BJ (cell line): ENCODE measurements at places on chromosomes 16 and 17.

DNA sequence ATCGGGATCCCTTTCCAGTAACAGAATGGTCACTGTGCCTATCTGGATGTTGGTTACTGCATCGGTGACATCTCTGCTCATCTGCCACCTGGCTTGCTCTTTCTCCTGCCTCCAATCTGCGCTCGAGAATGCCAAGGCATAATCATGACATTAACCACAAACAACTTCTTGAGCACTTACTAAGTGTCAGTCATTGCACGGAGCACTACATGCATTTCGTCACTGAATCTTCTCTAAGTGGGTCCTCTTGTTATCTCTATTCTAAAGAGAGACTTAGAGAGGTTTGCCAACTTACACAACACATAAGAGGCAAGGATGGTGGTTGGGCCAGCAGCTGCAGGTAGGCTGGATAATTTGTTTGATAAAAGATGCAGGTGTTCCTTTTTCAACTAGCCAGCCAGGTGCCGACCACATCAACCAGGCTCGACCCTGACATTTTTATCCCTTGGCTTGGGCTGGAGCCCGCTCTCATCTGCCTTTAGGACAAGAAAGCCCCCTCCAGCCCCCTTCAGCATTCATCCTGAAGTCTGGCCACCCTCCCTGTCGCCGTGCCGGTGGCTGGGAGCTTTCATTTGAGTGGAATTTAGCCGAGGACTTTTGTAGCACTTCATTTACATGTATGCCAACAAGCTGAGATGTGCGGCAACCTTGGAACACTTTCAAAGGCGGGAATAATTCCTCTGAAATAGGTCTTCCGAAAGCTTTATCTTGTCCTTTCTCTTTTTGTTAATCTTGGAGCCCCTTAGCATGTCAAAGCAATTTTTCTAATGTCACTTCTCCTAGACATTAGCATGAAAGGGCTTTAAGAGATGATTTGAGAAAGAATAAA, 89.3 kb upstream of the NKD1 start:
- DNase-seq: no peak

DNA sequence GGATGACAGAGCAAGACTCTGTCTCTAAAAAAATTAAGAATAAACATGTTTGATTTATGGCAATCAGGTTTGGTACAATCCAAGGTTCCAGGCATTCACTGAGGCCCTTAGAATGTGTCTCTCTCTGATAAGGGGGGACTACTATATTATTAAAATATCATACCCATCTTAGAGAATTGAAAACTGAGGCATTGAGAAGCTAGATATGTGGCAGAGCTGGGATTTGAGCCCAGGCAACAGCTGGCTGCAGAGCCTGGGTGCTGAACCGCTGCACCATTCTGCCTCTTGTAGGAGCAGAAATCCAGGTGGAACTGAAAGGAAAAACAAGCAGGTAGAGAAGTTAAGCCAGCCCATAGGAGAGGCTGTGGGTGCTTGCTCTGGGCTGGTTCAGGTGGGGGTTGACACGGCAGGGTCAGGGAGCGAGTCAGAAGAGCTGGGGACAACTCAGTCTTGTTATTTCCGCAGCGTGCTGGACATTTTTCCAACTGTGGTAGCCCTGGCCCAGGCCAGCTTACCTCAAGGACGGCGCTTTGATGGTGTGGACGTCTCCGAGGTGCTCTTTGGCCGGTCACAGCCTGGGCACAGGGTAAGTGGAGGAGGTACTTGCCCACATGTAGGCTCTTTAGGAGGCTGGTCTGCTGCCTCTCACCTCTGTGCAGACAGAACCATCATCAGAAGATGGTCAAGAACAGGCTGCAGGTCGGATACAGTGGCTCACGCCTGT, 62.5 kb downstream of the WIPI1 start:
- no peak for DNase-seq

GRCh38 chr17:47205419-47205963, 3.7 kb upstream of the MYL4 start:
- DNase-seq: peak; percentile 55

DNA sequence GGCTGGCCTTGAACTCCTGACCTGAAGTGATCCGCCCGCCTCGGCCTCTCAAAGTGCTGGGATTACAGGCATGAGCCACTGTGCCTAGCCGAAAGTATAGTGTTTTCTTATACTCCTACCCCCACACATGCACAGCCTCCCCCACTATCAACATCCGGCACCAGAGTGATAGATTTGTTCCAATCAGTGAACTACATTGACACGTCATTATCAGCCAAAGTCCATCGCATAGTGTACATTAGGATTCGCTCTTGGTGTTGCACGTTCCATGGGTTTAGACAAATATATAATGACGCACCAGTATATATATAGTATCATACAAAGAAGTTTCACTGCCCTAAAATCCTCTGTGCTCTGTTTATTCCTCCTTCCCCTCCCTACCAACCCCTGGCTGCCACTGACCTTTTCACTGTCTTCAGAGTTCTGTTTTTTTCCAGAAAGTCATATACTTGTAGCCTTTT, 11.9 kb upstream of the TM4SF5 start:
- no peak for DNase-seq

- no peak for DNase-seq
Measured at GRCh38 chr17:77802333-77802615, 156.2 kb upstream of the TNRC6C start.

- no peak for DNase-seq
Measured at GRCh38 chr17:17382971-17383370, 79.8 kb downstream of the NT5M start.

DNA sequence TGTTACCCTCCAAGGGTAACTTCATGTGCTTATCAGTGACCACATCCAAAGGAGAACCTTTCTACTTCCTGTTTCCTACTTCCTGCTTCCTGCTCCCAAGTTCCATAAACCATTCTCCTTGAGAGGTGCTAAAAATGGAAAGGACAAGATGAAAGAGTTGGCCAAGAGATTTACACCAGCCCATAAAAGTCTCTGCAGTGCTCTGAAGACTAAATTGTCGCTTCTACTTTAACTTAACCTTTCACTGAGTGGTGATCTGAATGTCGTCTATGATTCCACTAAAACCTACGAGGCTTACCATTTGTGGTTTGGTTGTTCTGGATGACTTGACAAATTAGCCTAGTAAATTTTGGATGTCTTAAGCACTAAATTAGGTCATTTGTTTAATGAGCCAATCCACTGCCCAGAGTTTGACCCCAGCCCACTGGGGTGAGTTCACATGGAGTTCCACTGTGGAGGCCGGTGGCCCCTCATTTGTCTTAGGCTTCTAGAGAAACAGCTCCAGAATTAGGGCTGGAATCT, 333.1 kb downstream of the FOXL1 start:
- DNase-seq: no peak

GRCh38 chr17:35795007-35795870, at the start of gene MMP28:
Gene MMP28 (minus strand): TSS chr17:35795641. CDS start chr17:35795377, 264 bp downstream.
- DNase-seq: no peak

DNA sequence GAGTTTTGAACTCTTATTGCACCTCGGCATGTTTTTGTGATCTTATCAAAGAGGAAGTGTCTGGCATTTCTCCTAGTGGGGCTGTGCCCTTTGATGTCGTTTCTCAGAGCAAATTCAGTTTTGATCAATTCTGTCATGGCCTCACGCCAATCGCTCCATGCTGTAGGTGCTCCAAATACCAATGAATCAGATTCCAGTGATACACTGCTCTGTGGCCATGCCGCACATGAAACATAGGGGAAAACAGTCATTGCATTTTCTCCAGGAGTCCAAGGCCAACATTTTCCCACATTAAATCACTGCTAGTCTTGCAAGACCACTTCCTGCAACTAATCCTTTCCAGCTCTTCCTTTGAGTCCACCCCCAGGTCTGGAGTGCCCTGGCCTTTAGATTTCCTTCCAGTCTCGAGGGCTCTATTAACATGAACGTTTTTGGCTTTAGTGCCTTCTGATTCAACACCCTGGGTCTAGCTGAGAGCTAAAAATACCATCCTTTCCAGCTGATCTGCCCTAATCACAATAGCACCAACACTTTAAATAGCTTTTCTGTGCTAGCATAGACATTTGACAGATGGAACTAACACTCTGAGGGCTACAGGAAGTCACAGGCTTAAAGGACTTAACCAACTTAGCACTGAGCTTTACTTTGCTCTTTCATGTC, 18.2 kb upstream of the RASL10B start:
- DNase-seq: peak; percentile 78

DNA sequence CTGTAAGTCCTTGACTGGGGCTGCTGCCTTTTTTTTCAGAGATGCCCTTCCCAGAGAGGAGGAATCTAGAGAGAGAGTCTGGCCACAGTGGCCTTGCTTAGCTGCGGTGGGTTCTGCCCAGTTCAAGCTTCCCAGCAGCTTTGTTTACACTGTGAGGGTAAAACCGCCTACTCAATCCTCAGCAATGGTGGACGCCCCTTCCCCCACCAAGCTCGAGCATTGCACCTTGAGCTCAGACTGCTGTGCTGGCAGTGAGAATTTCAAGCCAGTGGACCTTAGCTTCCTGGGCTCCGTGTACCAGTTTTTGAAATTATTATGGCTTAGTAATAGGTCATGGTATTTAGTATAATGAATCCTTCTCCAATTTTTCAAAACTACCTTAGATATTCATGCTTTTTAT, 395.4 kb downstream of the NPIPA7 start:
- no peak for DNase-seq

GRCh38 chr17:32596206-32596605, 109.4 kb downstream of the CDK5R1 start:
- DNase-seq: no peak

DNA sequence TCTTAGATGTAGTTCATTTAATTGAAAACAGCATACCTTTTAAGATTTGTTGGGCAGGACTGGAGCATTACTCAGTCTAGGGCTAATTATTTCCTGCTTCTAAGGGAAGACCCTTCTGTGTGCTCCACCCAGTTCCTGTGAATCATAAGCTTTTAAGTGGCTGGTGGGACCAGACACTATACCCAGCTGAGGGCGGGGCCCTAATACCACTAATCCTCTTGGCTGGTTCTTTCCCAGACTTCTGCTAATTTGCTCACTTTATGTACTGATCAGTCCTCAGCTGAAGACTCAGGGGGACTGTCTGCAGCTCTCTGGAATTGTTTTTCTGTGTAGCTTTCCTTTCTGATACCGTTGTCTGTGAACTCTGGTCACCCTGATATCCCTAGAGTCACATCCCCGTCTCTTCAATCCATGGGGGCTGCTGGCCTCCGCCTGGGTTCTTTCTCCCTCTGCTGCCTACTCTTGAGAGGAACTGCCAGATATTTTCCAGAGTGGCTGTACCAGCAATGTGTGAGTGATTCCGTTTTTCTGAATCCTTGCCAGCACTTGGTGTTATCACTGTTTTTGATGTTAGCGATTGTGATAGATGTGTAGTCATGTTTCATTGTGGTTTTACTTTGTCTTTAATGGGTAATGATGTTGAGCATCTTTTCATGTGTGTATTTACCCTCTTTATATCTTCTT, 35.1 kb downstream of the MFSD11 start:
- DNase-seq: peak; percentile 76

DNA sequence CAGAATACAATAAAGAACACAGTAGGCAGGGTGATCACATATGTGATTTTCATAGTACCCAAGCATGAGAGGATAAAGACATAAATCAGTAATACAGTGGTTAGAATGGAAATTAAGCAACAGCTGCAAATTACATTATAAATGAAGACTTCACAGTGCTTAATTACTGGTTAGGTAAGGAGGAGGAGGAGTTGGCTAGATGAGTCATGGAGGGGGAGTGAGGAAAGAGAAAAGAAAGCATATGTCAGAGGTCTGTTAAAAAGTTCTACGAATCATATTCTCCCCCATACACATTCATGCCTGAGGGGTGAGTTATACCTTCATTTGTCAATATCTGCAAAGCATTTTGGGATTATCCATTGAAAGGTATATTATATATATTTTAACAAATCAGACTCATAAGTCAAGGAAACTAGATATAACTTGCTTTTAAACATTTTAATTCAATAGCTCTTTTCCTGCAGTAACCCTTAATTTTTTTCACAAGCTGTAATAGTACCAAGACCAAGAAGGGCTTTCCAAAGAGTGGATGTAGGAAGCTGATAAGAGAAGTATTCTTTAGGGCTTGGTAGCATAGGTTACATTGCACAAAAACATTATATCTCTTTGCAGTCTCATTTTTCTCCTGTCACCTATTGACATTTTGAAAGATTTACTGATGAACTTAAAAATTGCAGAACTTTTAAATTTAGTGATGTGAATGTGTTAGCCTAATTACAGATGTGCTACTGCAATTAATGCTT, 99.3 kb downstream of the STXBP4 start:
- DNase-seq: no peak

DNA sequence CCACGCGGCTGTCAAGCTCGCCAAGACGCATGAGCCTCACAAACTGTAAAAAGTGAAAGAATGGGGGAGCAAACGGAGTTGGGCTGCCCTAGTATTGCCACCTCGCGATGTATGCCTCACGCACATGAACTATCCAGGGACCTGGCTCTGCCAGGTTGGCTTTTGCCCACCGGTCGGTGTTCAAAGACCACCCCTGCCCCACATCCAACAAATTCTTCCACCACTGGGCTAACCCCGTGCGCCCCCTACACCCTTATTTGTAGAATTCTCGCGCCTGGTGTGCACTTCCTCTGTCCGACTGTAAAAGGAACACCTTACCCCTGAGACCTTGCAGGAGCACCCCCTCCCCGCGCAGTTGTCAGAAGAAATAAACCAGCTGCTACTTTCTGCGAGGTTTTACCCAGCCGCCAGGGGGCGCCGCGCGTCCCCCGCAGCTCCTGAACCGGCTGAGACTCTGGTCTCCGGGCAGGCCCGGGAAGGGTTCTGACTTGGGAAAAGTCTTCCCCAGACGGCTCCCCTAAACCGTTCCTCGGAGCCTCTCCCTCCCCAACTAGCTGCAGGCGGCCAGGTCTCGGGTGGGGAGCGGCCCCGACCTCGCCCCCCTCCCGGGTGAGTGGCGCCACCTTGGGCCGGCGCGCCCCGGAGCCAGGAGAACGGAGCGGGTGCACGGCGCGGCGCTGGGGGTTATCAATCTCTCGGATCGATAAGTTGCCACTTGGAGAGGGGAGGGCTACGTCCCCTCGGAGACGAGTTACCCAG, 1.7 kb upstream of the ZNF423 start:
- DNase-seq: no peak

- DNase-seq: no peak
Measured at GRCh38 chr17:57471868-57472368, 215.6 kb downstream of the MSI2 start.

- DNase-seq: no peak
Measured at GRCh38 chr17:2749058-2749783, at the start of gene CCDC92B. Gene CCDC92B (minus strand): TSS chr17:2749652. CDS start chr17:2735145, 14,507 bp downstream.

DNA sequence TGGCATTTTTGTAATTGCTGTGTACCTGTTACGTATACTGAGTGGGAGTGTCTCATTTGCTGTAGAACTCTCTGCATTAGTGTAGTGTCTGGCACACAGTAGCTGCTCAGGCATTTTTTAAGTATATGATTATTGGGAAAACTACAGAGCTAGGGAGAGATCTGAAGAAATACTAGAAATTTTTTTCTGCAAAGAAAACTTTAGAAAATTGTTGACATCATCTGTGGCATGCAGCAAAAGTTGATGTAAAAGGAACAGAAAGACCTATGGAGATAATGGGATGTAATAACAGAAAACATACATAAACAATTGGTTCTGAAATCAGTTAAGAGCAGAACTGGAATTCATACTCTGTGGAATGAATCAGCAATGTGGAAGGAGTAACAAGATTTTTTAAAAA, 11.6 kb downstream of the CLTC start:
- no peak for DNase-seq

- DNase-seq: no peak
Measured at GRCh38 chr16:1336619-1337018, 3.2 kb downstream of the BAIAP3 start.

- no peak for DNase-seq
Measured at GRCh38 chr16:24221219-24221618, 34.9 kb upstream of the CACNG3 start.
